ENCODE measurements at places on chromosomes 12 and 14. TPM values are rescaled to one million over a fixed set of nuclear protein-coding genes. Genes with fewer than 3 reads are reported as not detected.

GRCh38 chr12:41919048-41919447 is 225.6 kb downstream of the GXYLT1 start:
- no peak for DNase-seq
- no peak overlapping the region for H3K27ac ChIP-seq
- no peaks in the 10 kb centered on the region for H3K36me3 ChIP-seq
- H3K4me3 ChIP-seq: no peak overlapping the region

KCNJ8 gene
- total RNA-seq: 108 TPM

GARIN6 gene
- total RNA-seq: not detected

KERA gene
- total RNA-seq: not detected

- no peak overlapping the region for H3K27ac ChIP-seq
- H3K36me3 ChIP-seq: peaks cover 4% of the 10 kb centered on the region
- no peaks in the 10 kb centered on the region for H3K4me1 ChIP-seq
These were observed 12.8 kb downstream of the RAB3IP start for GRCh38 chr12:69751476-69751875.

GUCY2C gene
- not detected for total RNA-seq

DNA sequence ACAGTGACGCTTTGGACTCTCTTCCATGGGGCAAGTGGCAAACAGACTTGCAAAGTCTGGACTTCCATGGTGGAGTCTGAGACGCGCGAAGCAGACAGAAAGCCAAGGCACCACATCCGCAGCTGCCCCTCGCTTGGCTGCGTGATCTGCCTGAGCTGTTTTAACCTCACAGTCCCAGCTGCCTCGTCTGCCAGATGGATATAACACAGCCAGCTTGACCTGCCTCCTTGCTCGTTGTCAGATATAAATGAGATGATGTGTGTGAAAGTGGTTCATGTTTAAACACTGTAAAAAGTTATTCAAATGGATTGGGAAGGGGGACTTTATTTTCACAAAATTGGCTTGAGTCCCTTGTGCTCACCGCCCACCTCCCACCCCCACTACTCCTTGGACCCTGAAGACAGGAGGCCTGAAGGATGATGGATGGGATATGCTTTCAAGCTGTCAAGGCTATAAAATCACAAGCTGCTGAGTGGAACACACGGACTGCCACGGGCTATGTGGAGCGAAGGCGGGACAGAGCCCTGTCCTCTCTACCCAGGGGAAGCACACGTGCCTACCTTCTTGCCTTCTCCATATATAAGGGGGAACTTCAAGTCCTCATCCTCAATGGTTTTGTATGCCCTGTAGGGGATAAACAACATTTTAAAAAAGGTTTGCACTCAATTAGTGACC is 226.9 kb downstream of the MON2 start:
- no peak for DNase-seq
- H3K36me3 ChIP-seq: no peaks in the 10 kb centered on the region
- no peaks in the 10 kb centered on the region for H3K4me1 ChIP-seq
- H3K27ac ChIP-seq: peak overlapping the region; percentile 40
- no peaks in the 10 kb centered on the region for H3K27me3 ChIP-seq

DNA sequence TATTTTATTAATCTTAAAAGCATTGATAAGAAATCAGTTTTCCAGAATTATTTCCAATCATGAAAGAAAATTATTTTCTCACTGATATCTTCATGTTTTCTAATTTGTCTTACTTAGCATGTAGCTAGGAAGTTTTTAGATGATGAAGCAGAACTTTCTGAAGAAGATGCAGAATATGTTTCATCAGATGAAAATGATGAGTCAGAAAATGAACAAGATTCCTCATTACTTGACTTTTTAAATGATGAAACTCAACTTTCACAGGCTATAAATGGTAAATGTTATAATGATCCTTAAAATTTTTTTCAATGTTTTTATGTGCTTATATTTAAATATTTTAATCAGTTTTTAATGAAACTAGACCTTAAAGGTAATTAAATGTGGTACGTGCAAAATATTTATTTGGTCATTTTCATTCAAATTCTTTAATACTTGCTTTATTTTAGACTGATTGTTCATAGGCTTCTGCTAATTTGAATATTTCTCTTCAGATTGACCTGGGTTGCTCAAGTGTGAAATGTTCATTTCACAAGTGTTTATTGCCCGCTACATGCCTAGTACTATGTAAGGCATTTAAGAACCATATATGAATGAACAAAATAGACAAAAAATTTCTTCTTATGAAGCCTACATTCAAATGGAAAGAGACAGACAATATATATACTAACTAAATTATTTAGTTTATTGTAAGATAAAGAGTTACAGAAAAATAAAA is 49.5 kb downstream of the FANCM start:
- no peak overlapping the region for H3K27ac ChIP-seq
- no peak for DNase-seq
- H3K4me3 ChIP-seq: no peak overlapping the region
- peaks cover 48% of the 10 kb centered on the region for H3K36me3 ChIP-seq
- no peaks in the 10 kb centered on the region for H3K27me3 ChIP-seq

GRCh38 chr12:6914947-6915788 is 788 bp downstream of the ENO2 start:
- DNase-seq: no peak
- H3K27ac ChIP-seq: peak overlapping the region; percentile 69
- no peaks in the 10 kb centered on the region for H3K36me3 ChIP-seq
- H3K4me1 ChIP-seq: peaks cover 23% of the 10 kb centered on the region
- peaks cover 4% of the 10 kb centered on the region for H3K27me3 ChIP-seq
- H3K4me3 ChIP-seq: peak overlapping the region; percentile 69

RASSF9 gene
- total RNA-seq: 12.8 TPM

RNASE4 gene
- 4.2 TPM for total RNA-seq

DNA sequence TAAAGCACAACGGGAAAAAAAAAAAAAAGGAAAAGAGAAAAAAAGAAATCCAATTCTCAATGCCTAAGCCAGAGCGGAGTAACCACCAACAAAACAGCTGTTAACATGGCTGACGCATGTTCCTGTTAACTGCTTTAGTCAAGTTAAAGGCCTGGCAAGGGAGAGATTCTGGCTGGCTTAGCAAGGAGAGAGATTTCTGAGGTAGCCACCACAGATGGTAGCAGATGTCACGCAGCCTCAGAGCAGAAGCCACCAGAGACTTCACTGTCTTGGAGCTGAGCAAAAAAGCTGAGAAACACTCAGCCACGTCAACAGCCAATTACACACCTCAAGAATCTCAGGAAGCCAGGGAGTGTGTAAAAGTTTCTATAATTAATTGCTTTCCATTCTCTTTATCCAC is 87.1 kb downstream of the TMCC3 start:
- no peaks in the 10 kb centered on the region for H3K36me3 ChIP-seq
- no peaks in the 10 kb centered on the region for H3K27me3 ChIP-seq
- H3K4me1 ChIP-seq: no peaks in the 10 kb centered on the region
- no peak overlapping the region for H3K4me3 ChIP-seq

FOXG1 gene
- not detected for total RNA-seq

PTCSC3 gene
- not detected for total RNA-seq

PPP4R4 gene
- not detected for total RNA-seq

DNA sequence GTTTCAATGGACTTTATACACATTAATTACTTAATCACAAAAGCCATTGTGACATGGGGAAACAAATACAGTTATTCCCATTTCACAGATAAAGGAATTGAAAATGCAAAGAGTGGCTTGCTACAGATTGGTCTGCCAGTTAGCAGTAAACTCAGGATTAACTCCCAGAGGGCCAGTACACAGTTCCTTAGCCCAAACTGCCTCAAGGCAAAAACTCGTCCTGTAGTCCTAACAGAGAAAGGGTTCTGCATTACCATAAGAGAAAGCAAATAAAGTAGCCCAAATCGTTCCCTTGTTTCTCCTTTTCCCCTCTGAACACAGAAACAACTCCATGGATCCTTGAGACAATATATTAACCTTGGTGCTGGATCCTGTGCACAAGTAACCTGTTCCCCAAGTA is 274.4 kb downstream of the LRIG3 start:
- H3K27ac ChIP-seq: no peak overlapping the region
- DNase-seq: no peak
- H3K4me1 ChIP-seq: no peaks in the 10 kb centered on the region
- no peaks in the 10 kb centered on the region for H3K36me3 ChIP-seq
- no peak overlapping the region for H3K4me3 ChIP-seq

WDHD1 gene
- 2.2 TPM for total RNA-seq

DNA sequence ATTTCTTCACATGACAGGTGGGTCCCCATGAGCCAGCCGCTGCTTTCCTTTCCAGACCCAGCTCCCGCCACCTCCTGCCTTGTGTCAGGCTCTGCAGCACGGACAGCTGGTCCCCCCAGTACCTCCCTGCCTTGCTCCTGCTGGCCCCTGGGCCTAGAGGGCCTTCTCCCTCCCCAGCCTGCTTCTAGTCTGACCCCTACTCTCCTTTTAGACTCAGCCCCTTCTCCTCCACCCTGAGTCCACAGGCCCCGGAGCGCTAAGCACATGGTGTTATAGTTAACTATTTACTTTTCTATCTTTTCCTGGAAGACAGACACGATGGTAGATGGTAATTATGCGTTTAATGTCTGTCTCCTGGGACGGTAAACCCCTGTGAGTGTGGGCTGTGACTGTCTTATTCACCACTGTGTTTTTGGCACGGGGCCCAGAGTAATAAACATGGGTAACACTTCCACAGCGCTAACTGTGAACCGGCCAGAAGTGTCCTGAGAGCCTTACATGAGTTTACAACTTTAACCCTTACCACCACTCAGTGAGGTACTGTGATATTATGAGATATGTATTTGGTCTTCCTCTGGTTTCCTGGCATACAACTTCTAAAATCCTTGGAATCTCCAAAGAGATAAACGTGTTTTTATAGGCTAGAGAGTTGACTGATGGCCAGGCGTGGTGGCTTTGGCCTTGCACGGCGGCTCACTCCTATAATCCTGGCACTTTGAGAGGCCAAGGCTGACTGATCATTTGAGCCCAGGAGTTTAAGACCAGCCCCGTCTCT is 41.2 kb downstream of the DGLUCY start:
- no peaks in the 10 kb centered on the region for H3K27me3 ChIP-seq
- no peak overlapping the region for H3K4me3 ChIP-seq
- H3K27ac ChIP-seq: no peak overlapping the region
- peaks cover 39% of the 10 kb centered on the region for H3K4me1 ChIP-seq

DNA sequence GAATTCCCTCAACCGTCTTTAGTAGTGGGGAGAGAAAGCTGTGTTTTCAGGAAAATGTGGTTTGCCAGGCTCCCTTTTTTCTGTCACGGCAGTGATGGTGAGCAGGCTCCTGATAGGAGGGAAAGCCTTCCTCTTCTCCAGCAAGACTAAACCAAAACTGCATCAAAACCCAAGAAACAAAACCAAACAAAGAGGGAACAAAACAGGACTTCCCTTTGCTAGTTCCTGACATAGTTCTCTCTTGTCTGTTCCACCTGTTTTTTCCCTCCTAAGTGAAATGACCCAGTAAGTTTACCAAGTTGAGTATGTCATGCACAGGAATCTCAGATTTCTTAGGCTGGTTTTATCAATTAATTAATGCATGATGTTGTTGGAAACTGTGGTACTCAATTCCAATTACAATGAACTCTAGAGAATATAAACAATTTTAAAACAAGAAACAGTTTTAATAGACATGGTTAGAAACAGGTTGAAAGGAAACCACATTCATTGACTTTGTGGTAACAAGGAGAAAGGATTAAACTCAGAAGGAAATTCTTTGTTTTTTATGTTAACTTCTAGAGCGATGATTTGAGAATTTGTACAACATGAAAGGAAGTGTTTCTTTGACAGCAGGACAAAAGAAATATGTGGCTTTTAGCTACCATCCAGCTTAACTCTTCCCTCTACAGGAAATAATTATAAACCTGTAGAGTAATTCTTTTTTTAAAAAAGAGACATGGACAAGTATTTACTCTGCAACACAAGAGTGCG is 23.0 kb upstream of the CSRP2 start:
- no peak overlapping the region for H3K27ac ChIP-seq
- H3K4me1 ChIP-seq: no peaks in the 10 kb centered on the region
- H3K36me3 ChIP-seq: no peaks in the 10 kb centered on the region
- DNase-seq: no peak
- H3K27me3 ChIP-seq: no peaks in the 10 kb centered on the region
- H3K4me3 ChIP-seq: no peak overlapping the region

GPHB5 gene
- total RNA-seq: not detected

GRCh38 chr14:61296151-61296550 is 15.0 kb upstream of the TMEM30B start:
- no peak for DNase-seq
- no peaks in the 10 kb centered on the region for H3K36me3 ChIP-seq
- H3K27me3 ChIP-seq: no peaks in the 10 kb centered on the region
- no peak overlapping the region for H3K27ac ChIP-seq
- H3K4me1 ChIP-seq: no peaks in the 10 kb centered on the region
- no peak overlapping the region for H3K4me3 ChIP-seq

DNA sequence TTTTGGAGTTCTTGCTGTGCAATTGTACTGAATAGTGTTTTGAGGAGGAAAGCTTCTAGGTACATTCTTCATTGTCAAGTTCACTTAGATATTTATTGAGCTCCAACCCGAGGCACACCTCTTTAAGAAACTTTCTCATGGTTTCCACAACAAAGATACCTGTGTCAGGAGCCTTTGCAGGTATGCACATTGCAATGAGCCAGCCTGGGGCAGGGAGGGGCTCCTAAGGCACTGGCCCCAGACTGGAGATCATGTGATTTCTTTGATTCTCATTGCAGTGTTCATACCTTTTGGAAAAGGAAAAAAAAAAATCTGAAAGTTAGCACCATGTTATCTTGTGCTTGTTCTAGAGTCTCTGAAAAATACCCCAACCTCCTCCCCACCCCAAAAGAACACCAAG is 80.3 kb downstream of the PRMT8 start:
- DNase-seq: no peak
- H3K27me3 ChIP-seq: no peaks in the 10 kb centered on the region
- H3K36me3 ChIP-seq: no peaks in the 10 kb centered on the region
- H3K4me3 ChIP-seq: no peak overlapping the region

DNA sequence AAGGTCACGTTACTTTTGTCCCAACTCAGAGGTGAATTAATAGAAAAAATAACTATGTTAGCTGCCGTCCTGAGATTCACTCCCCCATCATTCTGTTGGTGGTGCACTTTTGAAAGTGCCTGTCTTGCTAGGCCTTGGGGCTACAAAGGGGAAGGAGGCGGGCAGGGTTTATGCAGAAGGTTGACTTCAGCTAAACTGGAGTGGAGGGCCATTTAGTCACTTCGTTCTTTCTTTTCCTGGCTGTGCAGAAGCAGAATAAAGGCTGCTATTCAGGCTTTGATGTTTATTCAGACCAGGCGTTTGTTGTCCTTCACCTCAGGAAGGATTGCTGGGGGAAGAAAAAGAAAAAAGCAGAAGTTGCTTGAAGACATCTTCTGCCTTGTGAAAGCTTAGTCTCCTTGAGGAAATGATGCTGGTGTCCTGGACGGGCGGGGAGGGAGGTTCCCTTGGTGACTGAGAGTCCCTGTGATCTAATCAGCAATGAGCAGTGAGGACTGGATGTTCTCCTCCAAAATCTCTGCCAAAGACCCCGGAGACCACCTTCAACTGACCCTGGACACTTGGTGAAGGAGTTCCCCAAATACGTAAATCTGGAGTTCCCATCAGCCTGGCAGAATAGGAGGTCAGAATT is 4.0 kb downstream of the GLT1D1 start:
- H3K36me3 ChIP-seq: no peaks in the 10 kb centered on the region
- no peak overlapping the region for H3K4me3 ChIP-seq
- peak overlapping the region; percentile 66 for H3K27ac ChIP-seq
- no peak for DNase-seq
- H3K27me3 ChIP-seq: peaks cover 57% of the 10 kb centered on the region
